ENCODE measurements at places on chromosomes 12 and 14.
A peak's percentile ranks its signal among the peaks of the same experiment; 100 is the strongest.

- no peak for DNase-seq
Observed at GRCh38 chr12:106309671-106310505, 7.4 kb downstream of the TCP11L2 start.

GRCh38 chr12:6703631-6704030 is 3.0 kb upstream of the PIANP start:
- DNase-seq = no peak

DNA sequence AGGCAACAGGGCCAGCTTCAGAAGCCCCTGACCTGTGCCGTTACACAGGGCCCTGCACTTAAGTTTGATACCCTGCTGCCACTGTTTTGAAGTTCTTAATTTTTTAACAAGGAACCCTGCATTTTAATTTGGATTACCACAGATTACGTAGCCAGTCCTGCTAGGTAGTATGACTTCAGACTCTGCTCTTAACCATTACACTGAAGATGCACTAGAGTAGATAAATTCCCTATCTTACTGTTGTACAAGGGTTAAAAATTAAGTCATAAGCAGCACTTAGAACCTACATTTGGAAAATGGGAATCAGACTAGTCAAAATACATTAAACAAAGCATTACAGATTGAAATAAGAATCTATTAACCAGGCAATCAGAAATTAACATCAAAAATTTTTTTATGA is 2.3 kb downstream of the GNPNAT1 start:
- no peak for DNase-seq

DNA sequence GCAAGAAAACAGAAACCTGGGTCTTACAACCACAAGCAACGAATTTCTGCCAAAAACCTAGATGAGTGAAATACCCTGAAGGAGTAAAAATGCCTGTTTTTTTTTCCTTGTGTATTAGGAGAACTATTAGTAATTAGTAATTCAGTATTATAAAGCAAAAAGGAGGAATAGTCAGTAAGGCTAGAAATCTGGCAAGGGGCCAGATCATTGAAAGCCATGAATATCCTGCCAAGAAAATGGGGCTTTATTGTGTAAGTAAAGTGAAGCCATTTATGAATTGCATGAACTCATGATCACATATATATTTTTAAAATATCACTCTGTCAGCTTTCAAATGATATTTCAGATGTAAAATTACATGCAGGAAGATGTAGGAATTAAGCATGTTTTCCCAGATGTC is 57.9 kb downstream of the TXNDC16 start:
- no peak for DNase-seq

DNA sequence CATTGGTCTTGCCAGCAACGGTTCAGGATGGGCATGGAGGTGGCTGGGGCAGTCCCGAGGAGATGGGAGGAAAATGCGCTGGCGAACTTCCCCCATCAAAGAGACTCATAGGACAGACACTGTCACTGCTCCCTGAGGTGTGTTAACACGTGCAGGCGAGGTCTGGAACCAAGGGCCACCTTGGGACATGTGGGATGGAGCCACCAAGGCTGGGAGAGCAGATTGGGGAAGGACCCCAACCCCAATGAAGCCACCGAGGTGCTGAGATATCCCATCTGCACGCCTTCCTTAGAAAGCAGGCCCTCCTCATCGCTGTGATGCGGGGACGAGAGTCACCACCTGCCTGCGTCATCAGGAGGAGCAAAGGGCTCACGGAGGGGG is 16.9 kb upstream of the BEGAIN start:
- DNase-seq = no peak

DNA sequence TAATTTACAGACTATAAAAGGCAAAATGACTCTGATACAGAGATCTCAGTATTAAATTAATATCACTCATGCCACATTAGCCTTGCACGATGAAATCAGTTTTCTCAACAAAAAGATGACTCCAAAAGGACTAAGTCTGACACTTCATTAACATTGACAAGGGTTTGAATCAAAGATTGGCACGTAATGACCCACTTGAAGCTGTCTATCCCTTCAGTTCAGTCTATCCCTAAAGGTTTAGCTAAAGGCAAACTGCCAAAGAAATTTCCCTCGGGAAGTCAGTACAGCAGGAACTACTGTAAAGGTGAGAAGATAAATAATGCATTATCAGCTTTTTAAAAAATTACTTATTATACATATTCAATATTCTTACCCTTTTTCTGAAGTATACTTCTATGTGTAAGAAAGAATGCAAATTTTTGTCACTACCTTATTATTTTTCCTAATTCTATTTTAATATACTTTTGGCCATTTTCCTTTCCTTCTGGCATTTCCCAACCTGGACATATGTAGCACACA is 127.1 kb downstream of the NELL2 start:
- DNase-seq = no peak

DNA sequence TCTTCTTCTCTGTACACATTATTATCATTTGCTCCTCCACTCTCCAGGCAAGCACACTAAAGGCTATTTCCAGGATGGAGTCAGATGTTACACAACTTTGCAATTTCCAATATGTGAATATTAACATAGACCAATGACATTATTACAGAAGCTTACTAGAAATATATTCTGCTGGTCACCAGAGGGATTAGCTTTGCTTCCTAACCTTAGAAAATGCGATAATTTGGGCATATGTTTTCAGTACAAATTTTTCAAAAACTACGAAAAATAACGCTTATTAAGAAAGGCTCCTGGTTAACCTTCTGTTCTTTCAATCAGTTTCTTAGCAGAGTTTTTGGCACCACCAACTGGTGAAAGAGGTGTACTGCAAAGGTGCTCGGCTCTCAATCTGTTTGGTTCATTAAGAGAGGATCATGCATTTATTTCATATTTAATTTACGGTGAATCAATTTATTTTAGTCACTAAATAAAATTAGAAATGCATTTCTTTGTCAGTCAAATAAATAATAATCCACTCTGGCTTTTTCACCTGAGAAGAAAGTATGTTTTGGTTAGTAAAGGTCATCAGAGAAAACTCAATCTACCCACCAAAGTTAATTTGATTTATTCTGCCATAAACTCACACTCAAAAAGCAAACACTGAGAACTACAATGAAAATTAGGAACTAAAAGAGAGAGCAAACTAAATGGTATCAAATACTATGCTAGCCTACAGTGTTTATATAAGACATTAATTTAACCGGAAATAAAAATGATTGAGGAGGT is 39.2 kb downstream of the EFCAB11 start:
- peak; percentile 61 for DNase-seq

DNA sequence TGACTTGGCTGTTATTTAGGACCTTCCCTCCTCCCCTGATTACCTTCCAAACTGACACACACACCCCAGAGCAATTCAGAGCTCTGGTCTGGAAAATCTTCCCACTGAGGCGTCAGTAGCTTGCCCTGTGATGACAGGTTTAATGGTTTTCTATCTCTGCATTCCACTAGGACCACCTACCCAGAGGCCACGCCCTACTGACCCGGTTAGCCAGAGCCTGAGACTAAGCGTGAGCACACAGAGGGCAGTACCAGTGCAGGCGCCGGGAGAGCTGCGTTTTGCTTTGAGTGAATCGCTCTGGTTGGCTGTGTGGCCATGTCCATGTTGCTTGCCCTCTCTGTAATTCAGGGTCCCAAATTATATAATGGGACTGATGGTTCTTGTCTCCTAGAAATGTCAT is 36.2 kb upstream of the ATP2A2 start:
- no peak for DNase-seq

- no peak for DNase-seq
Observed at GRCh38 chr12:111288771-111289170, 80.1 kb downstream of the PHETA1 start.

GRCh38 chr12:17640615-17641014 is 449.4 kb downstream of the RERGL start:
- no peak for DNase-seq

DNA sequence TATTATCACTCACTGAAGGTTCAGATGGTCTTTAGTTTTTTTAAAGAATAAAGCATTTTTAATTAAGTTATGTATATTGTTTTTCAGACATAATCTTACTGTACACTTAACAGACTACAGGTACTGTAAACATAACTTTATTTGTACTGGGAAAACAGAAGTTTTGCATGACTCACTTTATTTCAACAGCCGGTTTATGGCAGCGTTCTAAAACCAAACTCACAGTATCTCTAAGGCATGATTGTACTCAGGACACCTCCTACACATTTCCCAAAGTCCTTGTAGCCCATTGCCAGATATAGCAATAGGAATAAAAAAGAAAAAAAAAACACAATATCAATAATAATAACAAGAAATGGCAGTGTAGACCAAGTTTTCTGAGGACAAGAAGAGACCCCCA is 1341.4 kb downstream of the FSCB start:
- no peak for DNase-seq

DNA sequence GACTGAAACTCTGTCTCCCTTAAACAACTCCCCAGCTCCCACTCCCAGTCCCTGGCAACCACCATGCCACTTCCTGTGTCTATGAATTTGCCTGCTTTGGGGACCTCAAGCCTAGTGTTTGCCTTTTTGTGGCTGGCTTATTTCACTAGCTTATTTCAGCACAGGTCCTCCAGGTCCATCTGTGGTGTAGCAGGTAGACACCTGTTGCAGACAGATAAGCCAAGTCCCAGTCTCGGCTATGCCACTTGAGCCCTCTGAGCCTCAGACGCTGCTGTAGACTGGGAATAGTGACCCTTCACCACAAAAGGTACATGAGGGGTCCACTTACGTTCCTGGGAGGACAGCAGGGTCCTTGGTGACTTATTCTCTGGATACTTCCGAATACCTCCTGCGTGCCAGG is 24.4 kb upstream of the KLC1 start:
- DNase-seq = no peak

- no peak for DNase-seq
Observed at GRCh38 chr12:132287391-132288238, 41.8 kb downstream of the GALNT9 start.

- no peak for DNase-seq
Observed at GRCh38 chr12:82665142-82665923, 21.4 kb upstream of the TMTC2 start.

DNA sequence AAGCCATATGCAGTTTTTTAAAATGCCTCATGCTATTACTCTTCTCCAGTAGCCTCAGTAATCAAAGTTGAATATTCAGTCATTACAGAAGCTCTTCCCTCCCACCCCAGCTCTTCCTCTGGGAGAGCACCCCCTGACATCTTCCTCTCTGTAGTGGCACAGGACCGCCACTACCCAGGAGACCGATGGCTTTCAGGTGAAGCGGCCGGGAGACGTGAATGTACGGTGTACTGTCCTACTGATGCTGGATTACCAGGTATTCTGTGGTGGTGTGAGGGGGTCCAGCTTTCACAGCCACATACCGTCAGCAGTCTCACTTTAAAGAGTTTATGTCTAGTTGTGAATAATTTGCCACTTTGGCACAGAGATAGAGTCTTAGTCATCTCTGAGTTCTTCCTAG is 4.6 kb downstream of the SMARCD1 start:
- DNase-seq = no peak

DNA sequence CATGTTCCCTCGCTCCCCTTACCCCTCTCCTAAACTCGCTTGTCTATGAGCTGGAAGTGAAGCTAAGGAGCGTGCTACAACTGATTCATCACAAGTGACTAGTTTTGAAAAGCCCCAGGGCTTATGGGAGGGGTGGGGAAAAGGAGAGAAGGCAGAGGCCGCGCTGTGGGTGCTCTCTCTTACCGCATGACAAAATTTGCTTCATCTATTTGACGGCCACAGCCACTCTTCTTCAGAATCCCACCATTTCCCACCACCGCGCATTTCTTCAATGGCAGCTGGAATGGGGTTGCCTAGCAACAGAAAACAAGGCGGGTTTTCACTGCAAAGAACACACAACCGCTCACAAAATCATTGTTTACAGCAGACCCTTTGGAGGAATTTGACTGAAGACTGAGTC is 79.4 kb downstream of the ST8SIA1 start:
- no peak for DNase-seq

DNA sequence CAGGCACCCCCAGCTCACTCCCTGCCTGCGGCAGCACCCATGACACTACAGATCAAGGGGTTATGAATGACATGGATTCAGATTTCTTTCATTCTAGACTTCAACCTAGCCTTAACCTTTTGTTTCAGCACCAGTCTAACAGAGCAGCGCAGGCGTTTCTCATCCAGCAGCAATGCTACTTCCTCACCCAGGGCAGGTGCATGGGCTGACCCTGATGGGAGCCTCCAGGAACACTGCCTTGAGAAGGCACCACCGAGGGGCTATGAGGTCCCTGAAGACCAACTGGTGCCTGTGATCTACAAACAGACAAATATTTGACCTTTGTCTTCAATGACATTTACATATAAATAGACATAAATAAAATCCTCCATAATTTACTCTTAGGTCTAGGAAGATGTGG is 10.8 kb downstream of the CDCA4 start:
- no peak for DNase-seq

GRCh38 chr14:34398024-34398423 is 64.0 kb downstream of the SPTSSA start:
- no peak for DNase-seq

DNA sequence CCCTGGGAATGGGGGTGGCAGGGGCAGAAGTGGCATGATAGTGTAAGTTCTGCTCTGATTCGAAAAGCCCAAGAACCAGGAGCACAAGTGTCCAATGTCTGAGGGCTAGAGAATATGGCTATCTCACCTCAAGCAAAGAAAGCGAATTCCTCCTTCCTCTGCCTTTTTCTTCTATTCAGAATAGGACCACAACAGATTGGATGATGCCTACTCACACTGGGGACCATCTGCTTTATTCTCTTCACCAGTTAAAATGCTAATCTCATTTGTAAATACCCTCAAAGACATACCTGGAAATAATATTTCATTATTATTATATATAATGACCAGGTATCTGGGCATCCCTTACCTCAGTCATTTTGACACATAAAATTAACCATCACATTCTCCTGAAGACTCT is 808.7 kb downstream of the NRXN3 start:
- DNase-seq = no peak

DNA sequence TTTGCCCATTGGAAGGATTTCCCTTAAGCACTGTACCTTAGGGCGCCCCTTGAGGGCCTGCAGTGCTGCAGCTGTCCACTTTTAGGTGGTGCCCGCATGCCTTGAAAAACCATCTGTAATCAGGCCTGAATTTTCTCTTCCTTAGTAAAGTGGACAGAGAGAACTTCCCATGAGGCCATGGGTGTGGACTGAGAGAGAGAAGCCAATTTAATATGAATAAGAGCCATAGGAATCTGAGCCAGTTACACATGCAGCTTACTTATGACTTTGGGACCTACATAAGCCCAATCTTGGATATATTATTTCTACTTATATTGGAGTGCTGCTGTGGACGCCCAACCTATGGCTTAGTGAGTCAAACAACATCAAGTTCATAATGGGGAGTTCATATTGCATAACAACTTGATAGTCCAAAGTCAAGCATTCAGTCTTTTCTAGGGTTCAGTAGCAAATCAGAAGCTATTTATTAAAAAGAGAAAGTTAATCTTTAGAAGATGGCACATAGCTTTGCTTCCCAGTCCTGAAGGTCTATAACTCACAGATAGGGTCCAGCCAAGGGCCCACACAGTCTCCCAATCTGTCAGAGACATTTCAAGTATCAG is 11.1 kb upstream of the ETV6 start:
- no peak for DNase-seq

DNA sequence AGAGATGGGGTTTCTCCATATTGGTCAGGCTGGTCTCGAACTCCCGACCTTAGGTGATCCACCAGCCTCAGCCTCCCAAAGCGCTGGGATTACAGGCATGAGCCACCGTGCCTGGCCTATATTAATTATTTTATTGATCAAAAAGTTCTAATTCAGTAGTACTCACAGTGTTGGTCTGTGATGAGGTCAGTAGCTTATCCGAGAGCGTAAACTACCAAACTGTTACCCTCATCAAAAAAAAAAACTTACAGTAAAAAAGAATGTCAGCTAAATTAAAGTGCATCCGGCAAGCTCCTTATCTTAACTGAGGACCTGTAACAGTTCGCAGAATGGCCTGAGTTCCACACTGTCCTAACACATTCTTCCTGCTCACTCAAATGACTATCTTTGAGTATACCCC is 228.2 kb downstream of the SOX5 start:
- no peak for DNase-seq
